ENCODE measurements at places on chromosomes 7 and 10.

- no peak for DNase-seq
These were observed 26.3 kb downstream of the DENND11 start for GRCh38 chr7:141675436-141676215.

- no peak for DNase-seq
These were observed 32.6 kb upstream of the GIMAP8 start for GRCh38 chr7:150417863-150418262.

- no peak for DNase-seq
These were observed 74.4 kb downstream of the MYL10 start for GRCh38 chr7:101554584-101555268.

DNA sequence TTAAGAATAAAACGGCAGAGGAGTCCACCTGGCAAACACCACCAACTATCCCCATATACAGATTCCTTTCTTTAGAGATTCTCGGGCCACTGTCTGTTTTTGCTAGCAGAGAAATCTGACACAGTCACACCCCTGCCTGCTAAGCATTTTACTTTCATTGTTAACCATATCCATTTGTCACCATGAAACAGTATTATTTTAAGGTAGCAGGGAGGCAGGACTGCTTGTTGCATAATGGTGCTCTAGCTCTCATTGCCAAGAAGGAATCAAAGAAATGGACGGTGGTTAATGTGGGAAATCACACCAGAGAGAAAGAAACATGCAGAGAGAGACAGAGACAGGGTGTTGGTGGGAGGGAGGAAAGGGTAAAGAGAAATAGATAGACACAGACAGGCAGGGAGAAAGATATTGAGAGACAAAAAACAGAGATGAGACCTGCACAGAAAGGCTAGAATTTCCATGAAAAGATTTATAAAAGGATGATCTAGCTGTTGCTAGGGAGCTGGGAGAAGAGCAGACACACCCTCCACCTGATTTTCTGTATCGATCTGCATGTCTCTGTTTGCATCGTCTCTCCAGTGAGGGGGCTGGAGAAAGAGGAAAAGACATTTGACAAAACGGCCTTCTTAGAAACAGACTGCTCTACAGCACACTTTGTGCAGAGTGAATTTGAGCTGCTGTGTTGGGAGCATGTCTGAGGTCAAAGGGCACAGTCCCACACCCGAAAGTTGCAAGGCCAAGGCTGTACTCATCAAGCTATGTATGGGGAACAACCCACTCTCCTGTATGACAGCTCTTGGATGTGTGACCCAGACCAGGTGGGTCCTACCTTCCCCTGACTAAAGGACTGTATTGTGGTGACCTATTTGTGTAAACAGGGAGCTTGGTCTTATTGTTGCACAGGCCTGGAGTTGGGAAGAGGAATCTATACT is 303.1 kb downstream of the FZD1 start:
- no peak for DNase-seq

DNA sequence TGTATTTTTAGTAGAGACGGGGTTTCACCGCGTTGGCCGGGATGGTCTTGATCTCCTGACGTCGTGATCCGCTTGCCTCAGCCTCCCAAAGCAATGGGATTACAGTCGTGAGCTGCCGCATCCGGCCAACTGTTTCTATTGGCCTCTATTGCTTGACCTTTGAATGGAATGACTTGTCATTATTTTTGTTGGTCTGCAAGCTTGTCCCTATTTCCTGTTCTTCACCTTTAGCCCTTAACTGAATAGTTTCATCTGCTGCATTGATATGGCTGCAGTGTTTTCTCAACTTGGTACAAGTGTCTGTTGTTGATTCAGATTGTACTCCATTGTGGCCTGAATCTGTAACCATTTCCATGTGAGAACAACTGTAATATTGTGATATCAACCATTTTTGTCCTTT is 105.5 kb downstream of the POLL start:
- DNase-seq: no peak

Data from effector memory CD8-positive, alpha-beta T cell (primary cell).